H9 (cell line): ENCODE measurements at places on chromosomes 7 and 10.
A peak's percentile ranks its signal among the peaks of the same experiment; 100 is the strongest.

- DNase-seq, result no peak
These were observed 340.8 kb downstream of the RPS24 start for GRCh38 chr10:78374331-78375028.

- DNase-seq, result no peak
These were observed 681.4 kb downstream of the LRMDA start for GRCh38 chr10:76112826-76113150.

DNA sequence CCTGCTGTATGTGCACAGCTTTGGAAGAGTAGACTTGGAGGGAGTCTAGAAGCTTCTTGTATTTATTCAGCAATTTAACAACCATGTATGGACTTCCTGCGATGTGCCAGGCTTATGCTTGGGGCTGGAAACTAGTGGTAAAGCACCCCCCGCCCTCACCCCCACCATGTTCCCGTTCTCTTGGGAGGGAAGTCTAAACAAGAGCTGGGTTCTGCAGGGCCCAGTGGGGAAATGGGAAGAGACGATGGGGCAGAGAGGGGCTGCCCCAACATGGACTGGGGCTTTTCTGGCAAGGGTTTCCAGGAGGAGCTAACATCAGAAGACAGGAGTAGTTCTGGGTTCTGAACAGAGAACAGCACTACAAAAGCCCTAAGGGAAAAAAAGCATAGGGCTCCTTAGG lies 8.0 kb downstream of the RASSF4 start:
- peak; percentile 7 for DNase-seq

GRCh38 chr10:103888113-103888841 lies 29.7 kb downstream of the STN1 start:
- DNase-seq, result no peak

DNA sequence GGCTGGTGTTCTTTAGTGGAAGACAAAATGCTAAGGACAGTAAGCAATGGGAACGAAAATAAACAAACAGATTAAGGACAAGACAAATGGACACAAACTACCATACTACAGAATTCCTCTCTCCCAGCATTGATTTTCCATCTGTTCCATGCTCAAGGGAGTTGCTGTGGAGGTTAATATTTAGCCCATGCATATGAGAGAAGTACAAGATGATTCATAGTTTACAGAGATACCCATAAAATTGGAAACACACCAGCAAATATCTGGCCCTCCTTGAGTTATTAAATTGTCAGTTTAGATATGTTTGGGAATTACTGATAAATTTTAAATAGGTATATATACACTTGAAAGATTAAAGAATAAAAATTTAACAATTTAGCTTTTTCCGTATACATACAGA lies 69.8 kb downstream of the GLI3 start:
- DNase-seq, result no peak

- DNase-seq, result no peak
These were observed 61.0 kb upstream of the AOAH start for GRCh38 chr7:36784991-36785940.

GRCh38 chr10:89262086-89263051 lies 10.8 kb upstream of the LIPA start:
- no peak for DNase-seq

- DNase-seq, result no peak
These were observed 676 bp upstream of the GPR146 start for GRCh38 chr7:1043552-1044188.

DNA sequence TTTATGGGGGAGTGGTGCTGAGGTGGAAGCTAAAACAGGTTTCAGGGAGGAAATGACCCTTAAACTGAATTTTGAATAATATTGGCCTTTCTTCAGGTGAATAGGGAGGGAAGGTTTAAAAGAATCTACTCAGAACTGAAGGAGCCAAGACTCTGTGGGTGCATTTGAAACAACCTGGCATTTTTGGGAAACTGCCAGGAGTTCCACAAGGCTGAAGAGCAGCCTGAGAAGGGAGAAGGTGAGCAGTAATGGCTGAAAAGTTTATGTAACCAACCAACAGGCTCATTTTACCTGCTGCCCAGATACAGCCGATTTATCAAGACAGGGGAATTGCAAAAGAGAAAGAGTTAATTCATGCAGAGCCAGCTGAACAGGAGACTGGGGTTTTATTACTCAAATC lies 4.0 kb upstream of the PANK1 start:
- no peak for DNase-seq

GRCh38 chr10:209357-209756 lies 74.1 kb downstream of the ZMYND11 start:
- DNase-seq, result no peak

DNA sequence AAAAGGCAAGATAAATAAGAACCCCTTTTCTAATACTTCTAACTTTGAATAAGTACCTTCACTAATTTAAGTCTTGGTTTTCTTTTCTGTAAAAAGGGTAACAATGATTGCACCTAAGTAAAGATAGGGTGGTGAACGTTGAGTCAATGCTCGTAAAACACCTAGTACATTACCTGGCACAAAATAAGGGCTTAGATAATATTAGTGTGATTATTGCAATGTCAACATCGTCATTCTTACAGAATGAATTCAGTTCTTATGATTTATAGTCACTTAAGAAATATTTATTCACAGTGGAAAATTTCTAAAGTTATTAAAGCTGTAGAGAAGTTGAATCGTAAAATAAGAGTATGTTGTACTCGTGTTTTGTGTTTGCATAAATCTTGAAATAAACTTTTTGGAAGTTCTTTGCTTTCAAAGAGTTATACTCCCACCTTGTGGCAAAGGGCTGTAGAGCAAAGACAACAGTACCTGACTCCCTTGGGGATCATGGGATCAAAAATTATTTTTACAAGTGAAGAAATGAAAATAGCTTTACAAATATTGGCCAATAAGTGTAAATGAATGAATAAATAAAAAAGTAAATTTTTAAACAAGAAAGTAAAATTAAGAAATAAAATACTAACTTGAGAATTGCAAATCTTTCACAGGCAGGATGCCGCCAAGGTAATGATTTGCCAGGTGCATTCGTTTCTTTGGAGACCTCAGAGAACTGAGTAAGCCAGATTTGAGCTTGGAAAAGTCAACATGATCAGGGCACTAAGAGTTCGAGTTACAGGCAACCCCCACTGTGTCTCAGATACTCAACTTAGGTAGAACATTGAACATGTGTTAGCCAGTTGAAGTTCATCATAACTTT lies 285.8 kb upstream of the CACNA2D1 start:
- DNase-seq, result no peak

DNA sequence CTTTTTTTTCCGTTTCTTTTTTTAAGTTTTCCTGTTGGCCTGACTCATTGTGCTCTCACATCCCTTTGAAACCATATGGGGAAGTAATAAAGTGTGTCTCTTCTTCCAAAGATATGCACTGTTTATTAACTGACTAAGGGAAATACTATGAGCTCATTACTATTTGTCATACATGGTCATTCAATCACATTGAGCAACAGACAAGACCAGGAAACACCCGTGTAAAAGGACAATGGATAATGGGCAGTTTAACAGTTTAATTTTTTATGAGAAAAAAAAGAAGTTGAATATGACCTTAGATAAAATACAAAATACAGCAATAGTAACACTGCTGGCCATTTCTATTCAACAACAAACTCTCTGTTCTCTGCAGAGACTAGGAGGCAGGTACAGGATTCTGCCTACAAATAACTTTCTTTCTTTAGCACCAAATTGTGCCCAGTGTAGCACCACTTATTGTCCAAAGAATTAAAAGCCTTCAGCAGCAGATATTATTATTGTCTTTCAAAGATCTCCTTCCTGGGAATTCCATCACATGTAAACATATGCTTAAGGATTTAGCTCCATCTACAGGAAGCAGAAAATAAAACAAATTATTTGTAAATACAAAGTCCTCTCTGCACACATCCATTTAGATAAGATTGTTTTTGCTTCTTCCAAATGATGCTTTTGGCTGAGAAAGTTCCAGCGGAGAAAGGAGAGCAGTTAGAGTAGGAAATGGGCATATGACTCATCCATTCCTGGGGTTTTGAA lies 55.0 kb upstream of the AKR1E2 start:
- DNase-seq, result no peak

DNA sequence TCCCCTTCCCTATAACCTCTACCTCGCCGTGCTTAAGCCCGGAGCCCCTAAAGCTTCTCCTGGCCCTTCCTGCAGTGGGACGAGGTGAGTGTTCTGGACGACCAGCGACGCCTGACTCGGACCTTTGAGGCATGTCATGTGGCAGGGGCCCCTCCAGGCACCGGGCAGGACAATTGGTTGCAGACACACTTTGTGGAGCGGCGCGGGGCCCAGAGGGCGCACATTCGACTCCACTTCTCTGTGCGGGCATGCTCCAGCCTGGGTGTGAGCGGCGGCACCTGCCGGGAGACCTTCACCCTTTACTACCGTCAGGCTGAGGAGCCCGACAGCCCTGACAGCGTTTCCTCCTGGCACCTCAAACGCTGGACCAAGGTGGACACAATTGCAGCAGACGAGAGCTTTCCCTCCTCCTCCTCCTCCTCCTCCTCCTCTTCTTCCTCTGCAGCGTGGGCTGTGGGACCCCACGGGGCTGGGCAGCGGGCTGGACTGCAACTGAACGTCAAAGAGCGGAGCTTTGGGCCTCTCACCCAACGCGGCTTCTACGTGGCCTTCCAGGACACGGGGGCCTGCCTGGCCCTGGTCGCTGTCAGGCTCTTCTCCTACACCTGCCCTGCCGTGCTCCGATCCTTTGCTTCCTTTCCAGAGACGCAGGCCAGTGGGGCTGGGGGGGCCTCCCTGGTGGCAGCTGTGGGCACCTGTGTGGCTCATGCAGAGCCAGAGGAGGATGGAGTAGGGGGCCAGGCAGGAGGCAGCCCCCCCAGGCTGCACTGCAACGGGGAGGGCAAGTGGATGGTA lies 9.2 kb downstream of the EPHB6 start:
- DNase-seq, result no peak

DNA sequence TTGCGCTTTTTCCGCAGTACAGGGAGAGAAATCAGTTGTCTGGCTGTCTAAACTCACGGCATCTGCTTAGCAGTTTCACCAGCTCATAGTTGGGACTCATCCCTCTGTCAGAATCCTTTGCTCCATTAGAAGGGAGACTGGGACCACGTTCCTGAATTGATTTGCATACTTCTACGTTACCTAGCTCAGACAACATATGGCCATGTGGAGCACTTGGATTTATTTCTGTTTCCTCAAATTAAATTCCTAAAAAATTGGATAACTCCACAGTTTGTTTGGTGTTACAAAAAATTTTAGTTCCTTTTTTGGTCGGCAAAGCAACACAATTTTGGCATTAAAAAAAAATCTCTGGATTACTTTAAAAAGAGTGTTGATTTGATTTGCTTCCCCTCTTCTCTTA lies 614.0 kb downstream of the AUTS2 start:
- no peak for DNase-seq

DNA sequence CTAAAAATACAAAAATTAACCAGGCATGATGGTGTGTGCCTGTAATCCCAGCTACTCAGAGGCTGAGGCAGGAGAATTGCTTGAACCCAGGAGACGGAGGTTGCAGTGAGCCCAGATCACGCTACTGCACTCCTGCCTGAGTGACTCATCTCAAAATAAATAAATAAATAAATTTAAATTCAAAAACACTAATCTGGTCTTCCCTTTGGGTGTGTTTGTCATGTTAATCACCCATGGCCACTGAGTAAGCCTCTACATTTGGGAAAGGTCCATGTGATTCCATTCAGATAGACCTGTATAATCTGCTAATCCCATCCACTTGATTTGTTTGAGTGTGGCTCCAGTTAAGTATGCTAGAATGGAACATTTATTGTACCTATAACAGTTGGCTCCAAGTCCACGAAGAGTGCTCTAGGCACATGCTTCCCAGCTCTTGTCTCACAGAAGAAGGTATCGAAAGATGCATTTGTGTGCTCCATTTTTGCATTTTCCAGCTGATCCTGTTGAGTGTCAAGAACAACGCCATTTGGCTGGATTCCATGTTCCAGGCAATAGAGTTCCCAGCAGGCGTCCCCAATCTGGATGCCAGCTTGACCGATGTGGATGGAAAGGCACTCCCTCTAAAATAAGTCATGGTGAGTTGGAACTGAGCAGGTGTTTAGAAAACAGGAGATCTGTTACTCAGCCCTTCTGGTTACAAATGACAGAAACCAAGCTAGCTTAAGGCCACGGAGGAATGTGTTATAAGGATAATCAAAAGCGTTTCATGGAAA lies 4.0 kb downstream of the TUBAL3 start:
- DNase-seq, result no peak

GRCh38 chr7:144148224-144148827 lies 25.4 kb downstream of the OR2A14 start:
- no peak for DNase-seq

DNA sequence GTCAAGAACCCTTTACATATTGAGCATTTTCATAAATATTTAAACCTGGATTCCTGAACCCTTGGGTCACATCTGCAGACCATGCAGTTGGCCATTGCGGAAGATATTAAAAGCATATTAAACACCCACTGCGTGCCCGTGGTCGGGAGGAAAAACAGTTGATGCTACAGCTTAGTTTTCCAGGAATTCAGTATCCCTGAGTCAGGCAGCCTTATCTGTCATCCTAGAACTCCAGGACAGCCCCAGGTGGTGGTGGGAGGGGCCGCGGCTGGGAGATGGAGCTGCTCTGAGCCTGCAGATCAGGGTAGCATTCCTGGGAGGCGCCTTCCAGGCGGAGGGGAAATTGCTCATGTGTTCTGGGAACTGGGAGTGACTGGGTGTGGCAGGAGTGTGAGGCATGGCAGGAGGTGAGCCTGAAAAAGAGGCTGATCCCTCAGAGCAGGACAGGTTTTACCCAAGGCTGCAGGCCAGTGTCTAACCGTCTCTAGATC lies 222.9 kb upstream of the SH2B2 start:
- DNase-seq, result peak; percentile 80

DNA sequence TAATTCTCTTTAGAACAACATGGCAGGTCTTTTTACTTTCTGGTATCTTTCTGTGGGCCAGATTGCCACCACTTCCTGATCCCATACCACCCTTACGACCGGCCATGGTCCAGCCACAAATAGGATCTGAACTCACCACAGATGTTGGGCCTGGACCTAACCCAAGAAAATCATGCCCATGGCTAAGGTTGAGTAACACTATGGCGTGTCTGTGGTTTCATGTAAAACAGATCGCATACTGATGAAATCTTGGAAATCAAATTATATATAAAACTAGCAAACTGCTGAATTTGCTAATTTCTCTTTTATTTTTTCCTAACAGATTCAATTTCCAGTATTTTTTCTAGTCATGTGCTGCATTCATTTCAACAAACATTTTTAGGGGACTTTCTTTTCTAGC lies 77.2 kb downstream of the CH25H start:
- no peak for DNase-seq

DNA sequence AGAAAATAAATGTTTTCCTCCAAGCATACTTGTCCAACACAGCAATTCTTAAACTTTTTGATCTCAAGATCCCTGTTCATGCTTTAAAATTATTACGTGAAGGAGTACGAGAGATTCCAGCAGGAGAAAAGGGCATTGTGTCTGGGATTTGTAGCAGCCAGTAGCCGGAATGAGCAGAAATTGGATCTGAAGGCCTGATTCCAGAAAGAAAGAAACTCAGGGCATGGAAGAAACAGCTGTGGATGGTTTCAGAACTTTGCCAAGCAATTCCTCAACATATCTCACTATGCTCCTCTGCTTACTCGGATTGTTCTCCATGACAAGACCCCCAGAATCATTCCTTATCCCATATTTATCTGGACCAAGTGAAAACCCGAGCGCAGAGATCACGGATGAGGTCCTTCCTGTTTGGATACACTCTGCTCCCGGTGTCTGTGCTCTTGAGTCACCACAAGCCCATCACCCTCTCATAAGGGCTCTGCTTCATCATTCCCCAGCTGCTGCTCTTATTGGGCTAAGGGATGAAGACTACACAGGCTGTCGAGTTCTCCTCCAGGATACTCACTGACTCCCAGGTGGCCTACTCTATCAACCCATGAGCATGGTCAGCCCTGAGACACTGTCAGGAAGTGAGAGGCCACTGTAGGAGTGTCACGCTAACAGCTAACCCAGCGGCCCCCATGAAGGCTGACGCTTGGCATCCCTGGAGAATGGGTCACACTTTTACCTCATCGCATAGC lies 121.0 kb upstream of the LANCL2 start:
- no peak for DNase-seq
